Stimulated activated naive B cell treated with anti-CD40 and anti-IgM and Interleukin-4, amounts not matched to agents 10 μg/mL and 1 μg/mL and 100 μg/mL, for 72 hours (primary cell): ENCODE measurements at places on chromosomes 12 and 14.

GRCh38 chr14:88005978-88006851, 1.3 kb downstream of the GPR65 start:
- peak; percentile 41 for DNase-seq
- H3K4me3 ChIP-seq: peak overlapping the region; percentile 75
- H3K36me3 ChIP-seq: peaks cover 11% of the 10 kb centered on the region

- H3K4me3 ChIP-seq: no peak overlapping the region
- DNase-seq: no peak
- H3K4me1 ChIP-seq: no peaks in the 10 kb centered on the region
- H3K36me3 ChIP-seq: no peaks in the 10 kb centered on the region
These were observed 168.8 kb upstream of the RBM19 start for GRCh38 chr12:114134922-114135321.

DNA sequence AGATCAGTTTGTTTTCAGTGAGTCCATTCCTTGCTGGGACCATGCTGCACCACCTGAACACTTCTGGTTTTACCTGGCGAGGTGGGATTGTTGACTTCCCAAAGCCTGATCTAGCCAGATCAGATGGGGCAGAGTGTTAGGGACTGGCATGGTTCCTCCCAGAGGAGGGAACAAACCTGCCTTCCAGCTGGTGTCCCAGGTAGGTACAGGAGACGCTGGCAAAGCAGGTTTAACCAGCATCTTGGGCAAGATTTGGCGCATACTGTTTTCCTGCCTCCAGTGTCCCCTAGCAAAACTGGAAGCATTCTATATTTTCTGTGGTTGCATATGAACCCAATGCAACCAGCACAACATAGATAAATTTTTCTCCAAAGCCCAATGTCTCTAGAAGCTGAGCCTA, 14.6 kb upstream of the FOS start:
- H3K4me1 ChIP-seq: no peaks in the 10 kb centered on the region
- H3K27me3 ChIP-seq: no peaks in the 10 kb centered on the region
- DNase-seq: no peak
- H3K27ac ChIP-seq: no peak overlapping the region

DNA sequence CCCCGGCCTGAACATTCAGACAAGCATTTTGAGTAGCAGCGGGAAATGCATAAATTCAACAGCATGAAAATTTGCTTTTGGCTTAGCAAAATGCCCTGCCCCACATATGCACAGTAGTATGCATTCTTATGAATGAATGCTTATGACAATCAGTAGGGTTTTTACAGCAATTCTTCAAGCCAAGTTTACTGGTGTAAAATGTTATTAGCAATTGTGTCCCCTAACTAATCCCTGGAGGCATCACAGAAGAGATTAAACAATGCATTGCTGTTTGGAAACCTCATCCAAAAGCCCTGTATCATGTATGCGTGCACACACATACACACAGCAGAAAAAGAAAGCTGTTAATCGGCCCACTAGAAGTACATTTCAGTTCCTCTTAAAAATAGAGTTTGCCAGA, 406.5 kb downstream of the LRIG3 start:
- no peak overlapping the region for H3K27ac ChIP-seq
- no peak overlapping the region for H3K4me3 ChIP-seq
- no peaks in the 10 kb centered on the region for H3K27me3 ChIP-seq
- no peak for DNase-seq
- H3K36me3 ChIP-seq: peaks cover 3% of the 10 kb centered on the region
- H3K4me1 ChIP-seq: no peaks in the 10 kb centered on the region

- peak overlapping the region; percentile 99 for H3K27ac ChIP-seq
- H3K4me3 ChIP-seq: peak overlapping the region; percentile 96
- H3K4me1 ChIP-seq: peaks cover 32% of the 10 kb centered on the region
- DNase-seq: no peak
These were observed 976 bp downstream of the THAP2 start for GRCh38 chr12:71665090-71665463.

DNA sequence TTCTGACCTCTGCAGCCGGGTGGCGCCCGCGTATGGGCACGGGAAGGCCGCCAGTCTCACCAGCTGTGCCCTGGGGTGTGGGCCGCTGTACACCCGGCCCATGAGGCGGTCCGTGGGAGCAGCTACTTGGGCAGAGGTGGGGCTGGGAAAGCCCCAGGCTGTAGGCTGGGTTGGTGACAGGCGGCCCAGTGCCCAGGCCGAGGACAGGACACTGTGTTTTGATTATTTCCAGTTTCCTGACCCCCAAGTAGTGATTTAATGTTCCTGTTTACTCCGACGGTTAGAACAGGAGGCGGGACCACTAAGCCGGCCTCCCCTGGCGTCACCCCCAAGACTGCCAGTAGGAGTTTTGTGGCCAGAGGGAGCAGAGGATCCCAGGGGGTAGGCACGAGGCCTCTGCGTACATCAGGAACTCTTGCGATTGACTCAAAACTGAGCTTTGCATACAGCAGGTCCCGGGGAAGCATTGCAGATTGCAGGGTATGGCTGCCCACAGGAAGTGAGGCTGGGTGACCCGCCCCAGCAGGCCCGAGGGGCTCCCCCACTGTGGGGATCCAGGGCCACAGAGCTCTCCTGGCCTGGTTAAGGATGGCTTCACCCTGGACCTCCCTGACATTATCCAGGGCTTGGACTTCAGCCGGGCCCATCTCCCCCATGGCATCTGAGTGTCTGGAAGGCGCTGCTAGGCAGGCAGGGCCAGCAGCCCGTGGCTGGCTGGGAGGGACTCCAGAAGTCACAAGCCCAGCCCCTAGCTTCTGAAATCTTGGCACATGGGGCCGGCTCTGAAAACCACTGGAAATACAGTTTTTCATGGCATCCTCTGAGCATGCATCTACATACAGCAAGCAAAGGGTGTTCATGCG, 42.5 kb upstream of the DIO3 start:
- H3K27me3 ChIP-seq: no peaks in the 10 kb centered on the region
- no peak overlapping the region for H3K27ac ChIP-seq
- no peaks in the 10 kb centered on the region for H3K4me1 ChIP-seq

- H3K36me3 ChIP-seq: peaks cover 23% of the 10 kb centered on the region
- DNase-seq: no peak
- H3K27me3 ChIP-seq: peaks cover 5% of the 10 kb centered on the region
- H3K4me1 ChIP-seq: peaks cover 5% of the 10 kb centered on the region
- H3K4me3 ChIP-seq: no peak overlapping the region
These were observed 33.3 kb upstream of the FGF6 start for GRCh38 chr12:4478933-4479332.

GRCh38 chr12:116106870-116107269, 170.6 kb downstream of the MED13L start:
- H3K4me3 ChIP-seq: no peak overlapping the region
- H3K36me3 ChIP-seq: peaks cover 19% of the 10 kb centered on the region
- H3K27ac ChIP-seq: peak overlapping the region; percentile 62

- peaks cover 19% of the 10 kb centered on the region for H3K36me3 ChIP-seq
- H3K27ac ChIP-seq: peak overlapping the region; percentile 98
- no peaks in the 10 kb centered on the region for H3K27me3 ChIP-seq
- peaks cover 62% of the 10 kb centered on the region for H3K4me1 ChIP-seq
- no peak for DNase-seq
- peak overlapping the region; percentile 79 for H3K4me3 ChIP-seq
These were observed 76.5 kb downstream of the VCPKMT start for GRCh38 chr14:50039734-50040400.

DNA sequence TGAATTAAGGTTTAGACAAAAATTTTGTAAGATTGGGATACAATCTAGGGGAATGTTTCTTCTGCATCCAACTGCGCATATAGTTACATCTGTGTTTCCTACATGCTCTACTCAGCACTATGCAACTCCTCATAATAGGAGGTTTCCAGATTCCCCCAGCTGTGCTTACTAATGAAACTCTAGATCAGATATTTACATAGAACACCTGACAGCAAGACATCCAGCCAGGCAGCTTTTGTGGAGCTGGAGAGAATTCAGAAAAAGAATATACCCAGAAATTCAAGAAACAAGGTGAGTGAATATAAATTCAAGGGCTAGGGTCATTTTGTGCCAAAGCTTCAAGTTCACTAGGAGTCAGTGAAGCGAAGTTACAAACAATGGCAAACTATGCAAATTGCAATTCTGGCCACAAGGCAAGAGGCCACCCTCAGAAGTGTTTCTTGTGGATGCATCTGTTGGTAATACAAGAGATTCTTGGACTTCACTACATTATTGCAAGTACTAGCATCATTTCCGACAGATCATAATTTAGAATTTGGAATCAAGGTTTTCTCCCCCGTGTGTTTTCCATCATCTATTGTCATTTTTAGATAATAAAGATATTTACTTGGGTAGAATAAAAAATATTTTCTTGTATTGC, 341.2 kb upstream of the NAV3 start:
- H3K4me3 ChIP-seq: no peak overlapping the region
- no peaks in the 10 kb centered on the region for H3K27me3 ChIP-seq
- no peak overlapping the region for H3K27ac ChIP-seq
- DNase-seq: no peak

DNA sequence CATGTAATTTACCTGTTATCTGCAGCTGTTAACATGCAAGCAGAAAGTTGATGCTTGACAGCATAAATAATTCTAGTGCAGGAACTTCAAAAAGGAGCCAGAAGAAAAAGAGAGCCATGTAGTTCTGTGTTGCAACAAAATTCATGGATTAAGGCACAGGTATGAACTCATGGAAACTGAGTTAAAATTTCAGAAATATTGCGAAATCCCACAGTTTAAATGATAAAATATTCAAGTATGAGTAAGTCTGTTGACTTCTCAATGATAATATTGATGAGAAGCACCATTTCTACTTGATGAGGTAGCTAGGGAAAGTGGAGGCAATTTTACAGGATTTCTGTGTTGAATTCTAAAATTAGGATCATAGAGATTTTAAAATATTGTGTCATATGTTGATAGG, 290.9 kb downstream of the TMEM117 start:
- H3K27ac ChIP-seq: no peak overlapping the region
- no peaks in the 10 kb centered on the region for H3K27me3 ChIP-seq
- no peaks in the 10 kb centered on the region for H3K4me1 ChIP-seq
- H3K4me3 ChIP-seq: no peak overlapping the region
- DNase-seq: no peak

GRCh38 chr12:2290516-2291065, 237.8 kb downstream of the CACNA1C start:
- H3K27ac ChIP-seq: no peak overlapping the region
- peaks cover under 1% of the 10 kb centered on the region for H3K27me3 ChIP-seq
- H3K4me3 ChIP-seq: no peak overlapping the region

- peaks cover 9% of the 10 kb centered on the region for H3K36me3 ChIP-seq
- peaks cover 14% of the 10 kb centered on the region for H3K4me1 ChIP-seq
- no peak overlapping the region for H3K4me3 ChIP-seq
- H3K27me3 ChIP-seq: no peaks in the 10 kb centered on the region
These were observed 44.7 kb upstream of the CHST11 start for GRCh38 chr12:104411826-104412641.

DNA sequence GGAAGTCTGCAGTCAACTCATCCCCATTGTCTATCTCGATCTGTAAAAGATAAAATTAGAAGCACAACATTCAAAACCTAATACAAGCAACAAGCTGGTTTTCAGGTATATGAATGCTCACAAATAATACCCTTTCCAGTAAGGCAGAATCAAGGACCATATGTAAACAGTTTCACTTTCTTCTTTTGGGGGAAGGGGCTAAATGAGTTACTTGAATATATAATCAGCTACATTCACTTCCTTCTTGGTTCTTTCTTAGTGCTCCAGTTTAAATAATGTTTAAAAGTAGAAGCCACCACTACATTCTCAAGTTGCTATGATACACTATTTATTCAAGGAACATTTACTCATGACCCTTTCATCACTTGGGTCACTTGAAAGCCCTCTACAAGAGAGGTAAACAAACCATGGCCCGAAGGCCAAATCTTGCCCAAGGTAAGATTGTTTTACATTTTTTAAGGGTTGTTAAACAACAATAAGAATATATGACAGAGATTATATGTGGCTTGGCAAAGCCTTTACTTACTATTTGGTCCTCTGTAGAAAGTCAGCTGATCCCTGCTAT, 10.3 kb downstream of the TWF1 start:
- H3K27ac ChIP-seq: peak overlapping the region; percentile 38
- H3K4me1 ChIP-seq: peaks cover 24% of the 10 kb centered on the region
- H3K27me3 ChIP-seq: no peaks in the 10 kb centered on the region
- no peak for DNase-seq
- peaks cover 24% of the 10 kb centered on the region for H3K36me3 ChIP-seq

DNA sequence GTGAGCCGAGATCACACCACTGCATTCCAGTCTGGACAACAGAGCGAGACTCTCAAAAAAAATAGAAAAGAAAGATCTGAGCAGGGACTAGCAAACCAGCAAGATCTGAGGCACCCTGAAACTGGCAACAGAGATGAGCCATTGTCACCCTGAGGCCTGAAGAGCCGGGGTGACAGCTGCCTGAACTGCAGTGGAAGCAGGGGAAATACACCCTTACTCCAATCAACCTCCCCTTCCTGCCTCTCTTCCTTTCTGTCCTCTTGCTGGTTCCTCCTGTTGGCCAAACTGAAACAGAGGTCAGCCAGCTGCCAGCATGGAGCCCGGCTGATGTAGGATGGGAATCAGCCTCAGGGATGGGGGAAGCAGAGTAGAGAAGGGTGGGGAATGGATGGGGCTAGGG, 192.0 kb downstream of the CHST11 start:
- peaks cover 86% of the 10 kb centered on the region for H3K4me1 ChIP-seq
- H3K27me3 ChIP-seq: no peaks in the 10 kb centered on the region
- no peak overlapping the region for H3K4me3 ChIP-seq
- peak overlapping the region; percentile 65 for H3K27ac ChIP-seq
- peaks cover 39% of the 10 kb centered on the region for H3K36me3 ChIP-seq

- no peaks in the 10 kb centered on the region for H3K4me1 ChIP-seq
- no peak overlapping the region for H3K27ac ChIP-seq
- no peak overlapping the region for H3K4me3 ChIP-seq
- H3K36me3 ChIP-seq: peaks cover 2% of the 10 kb centered on the region
These were observed 119.2 kb downstream of the FIGNL2 start for GRCh38 chr12:51729331-51729730.

DNA sequence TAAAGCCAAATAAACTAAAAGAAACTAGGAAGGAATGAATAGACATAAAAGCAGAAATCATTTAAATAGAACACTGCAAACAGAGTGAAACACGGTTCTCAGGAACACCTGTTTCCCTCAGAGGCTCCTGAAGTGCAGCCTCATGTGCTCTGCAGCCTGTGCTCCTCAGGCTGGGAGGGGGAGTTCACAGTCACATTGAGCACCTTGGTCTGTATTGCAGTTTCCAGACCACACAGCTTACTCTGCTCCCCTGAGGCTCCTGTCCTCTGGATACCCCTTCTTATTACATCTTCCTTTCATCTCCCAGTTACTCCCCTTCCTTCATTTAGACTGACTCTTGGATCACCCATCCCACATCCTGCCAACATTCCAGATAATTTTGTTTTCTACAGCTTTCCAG, 49.7 kb upstream of the DCD start:
- H3K27ac ChIP-seq: no peak overlapping the region
- no peak overlapping the region for H3K4me3 ChIP-seq
- no peaks in the 10 kb centered on the region for H3K4me1 ChIP-seq
- DNase-seq: no peak
- H3K36me3 ChIP-seq: no peaks in the 10 kb centered on the region

- no peaks in the 10 kb centered on the region for H3K36me3 ChIP-seq
- H3K27me3 ChIP-seq: no peaks in the 10 kb centered on the region
- H3K4me1 ChIP-seq: peaks cover 26% of the 10 kb centered on the region
- DNase-seq: no peak
- no peak overlapping the region for H3K27ac ChIP-seq
- H3K4me3 ChIP-seq: no peak overlapping the region
These were observed 50.4 kb downstream of the NINJ2 start for GRCh38 chr12:612886-613285.

- peak; percentile 35 for DNase-seq
- peaks cover 14% of the 10 kb centered on the region for H3K27me3 ChIP-seq
- no peak overlapping the region for H3K4me3 ChIP-seq
- no peak overlapping the region for H3K27ac ChIP-seq
- no peaks in the 10 kb centered on the region for H3K36me3 ChIP-seq
These were observed 183.6 kb upstream of the G2E3 start for GRCh38 chr14:30375296-30375892.

- H3K36me3 ChIP-seq: peaks cover 23% of the 10 kb centered on the region
- H3K4me3 ChIP-seq: peak overlapping the region; percentile 81
- H3K27ac ChIP-seq: peak overlapping the region; percentile 94
- no peaks in the 10 kb centered on the region for H3K27me3 ChIP-seq
- peaks cover 80% of the 10 kb centered on the region for H3K4me1 ChIP-seq
- DNase-seq: peak; percentile 84
These were observed 44.5 kb downstream of the KDM2B start for GRCh38 chr12:121536054-121536898.
